ENCODE measurements at places on chromosomes 6 and 20. TPM values are rescaled to one million over a fixed set of nuclear protein-coding genes. Genes with fewer than 3 reads are reported as not detected.

Gene HLA-B
- 1,833 TPM for total RNA-seq

DNA sequence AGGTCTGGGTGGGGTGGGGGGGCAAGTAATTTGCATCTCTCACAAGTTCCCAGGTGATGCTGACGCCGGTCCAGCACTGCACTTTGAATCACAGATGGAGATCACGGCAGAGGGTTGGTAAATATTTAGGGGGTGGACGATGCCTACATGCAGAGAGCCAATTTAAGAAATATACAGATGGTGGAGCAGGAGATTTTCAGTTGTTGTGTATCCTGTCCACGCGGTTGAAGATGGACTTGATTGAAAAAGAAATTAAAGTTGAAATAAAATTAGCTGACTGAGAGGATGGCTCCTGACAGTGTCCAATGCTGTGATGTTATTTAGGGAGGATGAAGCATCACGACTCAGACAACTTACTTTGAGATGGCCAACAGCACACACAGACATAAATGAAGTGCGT lies 74.6 kb downstream of the PHACTR3 start:
- no peaks in the 10 kb centered on the region for H3K27me3 ChIP-seq
- no peaks in the 10 kb centered on the region for H3K36me3 ChIP-seq
- no peak overlapping the region for H3K4me3 ChIP-seq
- no peak overlapping the region for H3K27ac ChIP-seq
- no peak for DNase-seq

GRCh38 chr20:58976061-58976730 lies 4.9 kb upstream of the NELFCD start:
- no peaks in the 10 kb centered on the region for H3K36me3 ChIP-seq
- peaks cover 3% of the 10 kb centered on the region for H3K4me1 ChIP-seq
- no peak overlapping the region for H3K27ac ChIP-seq
- H3K4me3 ChIP-seq = no peak overlapping the region
- H3K27me3 ChIP-seq = no peaks in the 10 kb centered on the region

GRCh38 chr6:95601133-95601532 lies 23.8 kb downstream of the MANEA start:
- H3K27me3 ChIP-seq = no peaks in the 10 kb centered on the region
- H3K4me3 ChIP-seq = no peak overlapping the region
- H3K36me3 ChIP-seq = no peaks in the 10 kb centered on the region
- no peak overlapping the region for H3K27ac ChIP-seq
- H3K4me1 ChIP-seq = peaks cover 8% of the 10 kb centered on the region

Gene SLC22A2
- total RNA-seq = not detected

- H3K4me1 ChIP-seq = no peaks in the 10 kb centered on the region
- H3K27me3 ChIP-seq = no peaks in the 10 kb centered on the region
Measured at GRCh38 chr6:128655978-128656498, 135.6 kb upstream of the PTPRK start.

GRCh38 chr6:122845916-122846612 lies 57.0 kb downstream of the SMPDL3A start:
- DNase-seq = no peak
- H3K36me3 ChIP-seq = no peaks in the 10 kb centered on the region
- no peaks in the 10 kb centered on the region for H3K27me3 ChIP-seq
- no peak overlapping the region for H3K4me3 ChIP-seq

DNA sequence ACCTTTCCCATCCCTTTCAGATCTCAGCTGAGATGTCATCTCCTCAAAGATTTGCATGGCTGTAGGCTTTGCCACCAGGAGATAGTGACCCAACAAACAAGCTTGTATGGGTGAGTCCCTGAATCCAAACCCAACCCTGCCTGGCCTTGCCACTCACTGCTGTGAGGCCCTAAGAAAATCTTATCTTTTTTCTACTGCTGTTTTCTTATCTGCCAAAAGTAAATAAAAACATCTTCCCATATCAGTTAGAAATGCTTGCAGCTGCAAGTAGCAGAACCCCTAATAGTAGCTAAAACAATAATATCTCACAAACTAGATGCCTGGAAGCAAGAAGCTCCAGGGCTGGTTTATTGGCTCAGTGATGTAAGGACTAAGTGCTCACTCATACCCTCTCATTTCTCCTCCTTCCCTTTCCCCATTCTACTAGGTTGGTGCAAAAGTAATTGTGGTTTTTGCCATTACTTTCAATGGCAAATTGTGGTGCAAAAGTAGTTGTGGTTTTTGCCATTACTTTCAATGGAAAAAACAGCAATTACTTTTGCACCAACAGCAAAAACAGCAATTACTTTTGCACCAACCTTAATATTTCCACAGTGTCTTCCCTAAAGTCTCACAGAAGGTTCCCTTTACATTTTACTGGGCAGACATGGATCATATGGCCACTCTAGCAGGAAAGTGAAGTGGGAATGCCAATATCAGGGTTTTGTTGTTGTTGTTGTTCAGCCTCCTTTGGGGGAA lies 56.7 kb upstream of the PSMF1 start:
- no peak for DNase-seq
- no peak overlapping the region for H3K4me3 ChIP-seq
- no peaks in the 10 kb centered on the region for H3K4me1 ChIP-seq
- H3K27me3 ChIP-seq = no peaks in the 10 kb centered on the region
- H3K27ac ChIP-seq = no peak overlapping the region

Gene GPX5
- total RNA-seq = not detected

Gene SIRPD
- total RNA-seq = not detected

- no peak overlapping the region for H3K4me3 ChIP-seq
- no peaks in the 10 kb centered on the region for H3K27me3 ChIP-seq
- no peaks in the 10 kb centered on the region for H3K36me3 ChIP-seq
- no peaks in the 10 kb centered on the region for H3K4me1 ChIP-seq
- DNase-seq = no peak
Measured at GRCh38 chr6:135318738-135319469, 137.8 kb downstream of the MYB start.

DNA sequence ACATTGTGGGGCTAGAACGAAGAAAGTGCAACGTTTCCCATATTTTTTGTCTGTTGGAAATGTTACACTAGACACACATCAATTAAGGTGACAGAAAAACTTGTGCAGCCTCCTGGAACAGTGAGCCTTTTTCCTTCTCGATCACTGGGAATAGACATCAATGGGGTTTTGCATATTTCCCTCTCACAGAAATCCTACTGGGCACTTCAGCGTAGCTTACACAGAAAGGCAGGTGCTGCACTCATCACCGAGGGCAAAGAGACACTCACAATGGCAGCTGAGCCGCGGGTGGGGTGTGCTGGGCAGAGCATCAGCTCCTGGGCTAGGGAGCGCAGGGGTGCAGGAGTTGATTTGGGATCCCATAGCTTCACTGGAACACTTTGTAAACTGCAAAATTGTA lies 64.5 kb downstream of the THBS2 start:
- peak overlapping the region; percentile 81 for H3K27ac ChIP-seq
- no peaks in the 10 kb centered on the region for H3K27me3 ChIP-seq
- DNase-seq = no peak
- no peak overlapping the region for H3K4me3 ChIP-seq
- H3K36me3 ChIP-seq = no peaks in the 10 kb centered on the region
- peaks cover 32% of the 10 kb centered on the region for H3K4me1 ChIP-seq

GRCh38 chr20:12287575-12287974 lies 369.9 kb downstream of the BTBD3 start:
- H3K27ac ChIP-seq = no peak overlapping the region
- H3K27me3 ChIP-seq = no peaks in the 10 kb centered on the region
- DNase-seq = no peak
- no peaks in the 10 kb centered on the region for H3K4me1 ChIP-seq
- no peaks in the 10 kb centered on the region for H3K36me3 ChIP-seq
